ENCODE measurements at places on chromosomes 13 and 19.

DNA sequence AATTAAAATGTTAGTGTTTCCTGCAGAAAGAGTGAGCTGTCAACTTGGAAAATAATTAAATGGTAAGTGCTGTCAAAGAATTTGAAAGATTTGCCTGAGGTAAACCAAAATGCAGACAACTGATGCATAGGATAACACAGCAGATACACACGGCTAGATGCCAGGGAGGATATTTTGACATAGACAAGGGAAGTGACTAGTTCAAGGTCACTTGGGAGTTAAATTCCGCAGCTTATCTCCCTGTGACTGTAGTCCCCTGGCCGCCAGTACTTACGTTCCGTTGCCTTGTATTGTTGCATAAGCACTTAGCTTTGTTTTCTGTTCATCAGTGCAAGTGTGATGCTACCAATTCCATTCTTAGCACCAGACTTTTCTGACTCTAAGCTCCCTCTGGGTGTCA lies 247.3 kb upstream of the MAB21L1 start:
- DNase-seq, result no peak

GRCh38 chr13:113855931-113856715 lies 7.8 kb downstream of the GAS6 start:
- DNase-seq, result no peak

- peak; percentile 88 for DNase-seq
Observed at GRCh38 chr19:48872884-48873475, 759 bp downstream of the PPP1R15A start.

DNA sequence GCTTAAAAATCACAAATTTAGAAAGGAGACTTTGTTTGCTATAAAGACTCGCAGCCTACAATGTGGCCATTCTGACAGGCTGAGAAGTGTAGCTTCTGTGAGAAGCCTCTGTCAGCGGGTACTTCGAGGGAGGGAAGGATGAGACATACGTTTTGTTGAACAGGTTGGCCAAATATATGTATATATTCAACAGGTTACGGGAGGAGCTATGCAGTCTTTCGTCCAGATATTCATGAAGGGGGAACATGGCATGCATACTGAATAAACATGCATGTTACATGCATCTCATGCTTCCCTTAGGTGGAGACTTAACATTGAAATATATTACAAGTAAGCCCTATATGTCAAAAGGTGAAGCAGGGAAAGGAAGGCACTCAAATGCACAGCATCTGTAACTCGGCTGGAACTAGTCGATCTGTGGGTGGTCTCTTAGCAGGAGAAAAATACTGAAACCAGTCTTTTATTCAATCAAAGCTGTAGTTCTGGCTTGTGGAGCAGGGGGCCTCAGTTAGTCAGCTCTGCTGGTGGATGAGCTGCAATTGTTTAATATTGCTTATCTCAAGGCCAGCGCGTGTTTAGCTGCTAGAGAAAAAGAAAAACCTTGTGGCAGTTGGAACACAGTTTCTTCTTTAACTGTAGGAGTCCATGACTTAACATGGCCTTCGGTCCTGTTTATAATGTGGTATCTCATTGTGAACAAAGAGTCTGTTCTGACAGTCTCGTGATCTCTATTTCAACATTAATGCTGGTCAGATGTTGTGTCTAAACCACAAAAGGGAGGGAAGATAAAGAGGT lies 94.3 kb downstream of the FAM216B start:
- no peak for DNase-seq
